ENCODE measurements at places on chromosomes 6 and 20.

- no peak for DNase-seq
These were observed 21.7 kb downstream of the ARMC2 start for GRCh38 chr6:108869876-108870275.

GRCh38 chr20:39049148-39049547, 87.0 kb downstream of the DHX35 start:
- DNase-seq: no peak

- DNase-seq: no peak
These were observed 1.2 kb downstream of the CDC40 start for GRCh38 chr6:110181131-110182030.

DNA sequence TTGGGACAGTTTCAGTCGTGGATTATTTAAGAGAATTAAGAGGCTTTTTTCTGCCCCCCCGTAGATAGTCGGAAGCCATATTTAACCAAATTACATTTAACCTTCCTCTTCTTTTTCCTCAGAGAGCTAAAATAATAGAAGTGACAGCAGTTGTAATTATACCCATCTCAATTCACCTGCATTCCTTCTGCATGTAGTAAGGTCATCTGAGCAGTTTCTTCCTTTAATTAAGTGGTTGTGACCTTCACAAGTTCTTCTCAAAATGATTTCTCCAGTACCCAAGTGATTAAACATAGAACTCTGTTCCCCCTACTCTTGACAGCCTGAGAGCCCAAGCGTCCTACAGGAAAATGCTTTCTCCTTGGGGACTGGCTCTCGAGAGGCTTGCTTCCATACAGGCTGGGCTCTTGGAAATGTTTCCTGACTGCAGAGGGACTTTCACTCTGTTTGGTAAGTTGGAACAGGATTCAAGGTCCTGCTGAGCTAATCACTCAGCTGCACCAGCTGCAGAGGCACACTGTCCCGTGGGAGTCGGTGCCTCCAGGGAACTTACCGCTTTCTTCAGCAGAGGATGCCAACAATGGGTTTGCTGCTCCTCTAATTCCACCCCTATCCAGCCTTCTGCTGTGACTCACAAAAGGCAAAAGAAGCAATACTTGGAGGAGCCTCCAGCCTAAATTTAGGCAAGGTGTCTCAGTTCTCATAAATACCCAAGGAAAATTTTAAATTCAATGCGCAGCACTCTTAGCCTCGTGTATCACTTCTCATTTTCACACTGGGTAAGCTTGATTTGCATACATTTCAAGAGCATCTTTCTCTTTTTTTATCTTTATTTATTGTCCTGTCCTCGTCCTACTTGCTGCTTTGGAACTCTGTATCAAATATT, 414.9 kb downstream of the KIF16B start:
- DNase-seq: no peak

DNA sequence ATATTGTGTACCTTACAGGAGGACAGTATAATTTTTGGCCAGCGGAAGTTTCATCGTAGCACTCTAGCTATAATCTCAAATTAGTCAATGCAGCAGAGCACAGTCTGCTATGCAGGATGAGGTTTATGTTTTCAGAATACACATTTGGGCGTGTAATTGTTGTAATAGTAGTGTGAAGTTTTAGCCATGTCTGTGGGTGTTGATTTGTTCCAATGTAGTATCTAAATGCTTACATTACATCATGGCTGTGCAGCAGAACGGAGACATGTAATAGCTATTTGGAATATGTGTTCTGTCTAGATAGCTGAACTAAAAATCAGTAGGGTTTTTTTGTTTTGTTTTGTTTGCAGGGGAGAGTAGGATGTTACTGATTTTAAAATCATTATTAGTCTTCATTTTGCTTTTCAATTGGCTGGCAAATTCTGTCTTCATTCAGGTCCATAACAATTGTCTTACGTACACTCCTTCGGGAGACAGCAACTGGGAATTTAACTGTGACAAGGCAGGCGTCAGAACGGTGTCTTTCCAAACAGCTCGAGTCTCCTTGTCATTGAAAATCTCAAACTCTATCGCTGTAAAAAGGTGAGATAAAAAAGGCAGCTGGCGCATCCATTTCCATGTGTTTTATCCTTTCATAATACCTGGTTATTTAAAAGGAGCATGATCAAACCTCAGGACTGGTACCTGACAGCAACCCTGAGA, 65.1 kb upstream of the CDH4 start:
- DNase-seq: no peak

DNA sequence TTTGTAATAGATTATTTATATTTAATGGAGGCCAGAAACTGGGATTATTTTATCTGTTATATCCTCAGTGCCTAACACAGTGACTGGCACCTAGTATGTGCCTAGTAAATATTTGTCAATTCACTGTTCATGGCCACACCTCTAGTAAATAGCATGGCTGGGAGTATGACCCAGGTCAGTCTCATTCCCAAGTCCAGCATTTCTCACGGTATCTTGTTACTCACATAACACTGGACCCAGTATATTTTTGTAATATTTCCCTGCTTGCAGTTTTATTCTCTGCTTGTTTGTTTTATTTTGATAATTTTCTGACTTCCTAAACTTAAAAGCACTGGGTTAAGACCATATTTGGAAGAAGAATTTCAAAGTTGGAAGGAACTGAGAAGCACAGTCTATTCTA, 47.7 kb downstream of the CTNNBL1 start:
- no peak for DNase-seq

- DNase-seq: no peak
These were observed 18.2 kb downstream of the AK9 start for GRCh38 chr6:109672839-109673238.

- no peak for DNase-seq
These were observed 19.2 kb downstream of the JAG1 start for GRCh38 chr20:10654630-10655029.

DNA sequence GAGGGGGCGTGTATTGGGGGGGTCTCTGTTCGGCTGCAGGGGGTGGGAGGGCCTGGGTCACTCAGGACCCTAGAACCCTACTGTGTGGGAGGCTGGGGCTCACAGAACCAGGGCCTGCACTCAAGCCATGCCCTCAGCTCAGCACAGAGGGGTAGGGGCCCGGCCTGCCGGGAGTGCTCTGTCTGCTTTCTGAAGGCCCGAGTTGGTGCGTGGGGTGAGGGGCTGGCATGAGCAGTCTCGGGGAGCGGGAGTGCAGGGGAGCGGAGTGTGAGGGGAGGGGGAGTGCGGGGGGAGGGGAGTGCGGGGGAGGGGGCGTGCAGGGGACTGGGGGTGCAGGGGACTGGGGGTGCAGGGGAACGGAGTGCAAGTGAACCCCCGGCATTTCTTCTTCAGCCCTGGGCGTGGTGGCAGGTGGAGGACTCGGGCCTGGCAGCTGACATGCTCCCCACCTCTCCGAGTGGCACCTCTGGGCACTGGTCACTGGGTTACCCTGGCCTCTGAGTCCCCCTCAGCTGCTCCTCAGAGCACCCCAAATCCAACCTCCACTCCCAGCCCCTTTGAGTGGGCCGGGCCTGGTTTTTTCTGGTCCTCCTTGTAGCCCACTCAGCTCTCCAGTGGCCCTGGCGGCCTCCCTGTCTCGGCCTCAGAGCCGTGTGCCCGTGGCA, 1.0 kb downstream of the COL20A1 start:
- DNase-seq: no peak

GRCh38 chr20:47191074-47191673, 165.3 kb downstream of the ZMYND8 start:
- no peak for DNase-seq

GRCh38 chr6:1584996-1585668, 24.6 kb upstream of the FOXC1 start:
- DNase-seq: no peak

- DNase-seq: no peak
These were observed 299.1 kb upstream of the ID4 start for GRCh38 chr6:19538096-19538495.

DNA sequence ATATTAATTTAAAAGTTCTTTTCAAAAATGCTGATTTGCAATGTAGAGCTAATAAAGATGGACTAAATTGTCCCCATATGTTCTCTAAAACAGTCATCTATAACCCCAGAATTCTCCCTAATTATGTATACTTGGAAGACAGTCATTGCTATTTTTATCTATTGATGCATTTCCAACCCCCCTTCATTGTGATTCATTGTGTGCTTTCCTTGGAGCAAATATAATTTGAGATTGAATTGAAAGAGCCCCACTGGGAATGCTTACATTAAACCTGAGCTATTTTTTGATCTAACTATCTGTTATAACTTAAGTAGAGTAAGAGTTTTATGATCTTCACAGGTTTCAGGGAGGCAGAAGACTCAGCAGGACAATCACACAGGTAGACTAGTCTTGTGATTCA, 73.7 kb upstream of the PTCHD4 start:
- DNase-seq: no peak

GRCh38 chr6:104580452-104580851, 279.3 kb downstream of the HACE1 start:
- DNase-seq: no peak

- DNase-seq: no peak
These were observed 36.9 kb upstream of the SLC16A10 start for GRCh38 chr6:111050261-111051023.

DNA sequence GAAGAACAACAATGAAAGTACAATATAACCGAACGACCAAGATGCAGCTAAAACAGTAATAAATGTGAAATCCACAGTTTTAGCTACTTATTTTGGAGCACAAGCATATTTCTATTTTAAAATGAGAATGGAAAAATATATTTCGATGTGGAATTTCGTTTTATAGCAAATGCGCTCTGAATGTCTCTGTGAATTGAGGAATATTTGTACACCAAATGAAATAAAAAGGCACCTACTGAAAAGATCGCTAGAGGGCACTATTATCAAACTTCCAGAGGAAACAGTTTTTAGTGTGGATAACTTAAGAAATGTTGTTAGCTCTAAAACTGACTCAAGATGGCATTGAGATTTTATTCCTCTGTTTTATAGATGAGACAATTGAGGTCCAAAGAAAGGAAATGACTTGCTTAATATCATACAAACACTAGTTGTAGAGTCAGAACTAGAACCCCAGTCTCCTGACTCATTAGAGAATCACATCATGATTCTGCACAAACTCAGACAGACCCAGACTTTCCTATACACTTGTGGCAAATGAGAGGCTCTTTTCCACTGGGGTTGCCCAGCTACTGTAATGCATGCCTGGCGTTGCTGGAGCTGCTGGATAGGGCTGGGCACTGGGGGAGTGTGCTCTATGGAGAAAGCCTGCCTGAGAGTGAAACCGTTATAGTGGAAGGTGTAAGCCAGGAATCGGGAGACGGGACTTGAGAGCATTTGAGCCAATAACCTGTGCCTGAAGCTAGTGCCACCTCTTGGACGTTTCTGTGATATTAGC, 51.9 kb downstream of the GCLC start:
- DNase-seq: no peak

DNA sequence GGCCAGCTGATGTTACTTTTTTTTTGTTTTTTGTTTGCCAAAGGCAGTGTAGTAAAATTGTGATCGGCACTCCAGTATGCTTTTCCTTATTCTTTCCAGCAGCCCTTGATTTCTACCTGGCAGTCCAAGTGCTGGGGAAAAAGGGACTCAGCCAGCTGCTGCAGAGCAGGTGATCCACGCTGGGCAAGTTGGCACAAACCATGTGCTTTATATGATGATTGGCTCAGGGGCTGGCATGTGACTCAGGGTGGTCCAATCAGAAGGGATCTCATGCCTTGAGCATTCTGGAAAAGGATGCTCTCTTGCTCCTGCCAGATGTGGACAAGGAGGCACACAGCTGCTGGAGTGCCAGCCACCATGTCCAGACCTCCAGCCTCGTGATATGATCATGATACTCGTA, 54.5 kb downstream of the SULF2 start:
- DNase-seq: no peak

DNA sequence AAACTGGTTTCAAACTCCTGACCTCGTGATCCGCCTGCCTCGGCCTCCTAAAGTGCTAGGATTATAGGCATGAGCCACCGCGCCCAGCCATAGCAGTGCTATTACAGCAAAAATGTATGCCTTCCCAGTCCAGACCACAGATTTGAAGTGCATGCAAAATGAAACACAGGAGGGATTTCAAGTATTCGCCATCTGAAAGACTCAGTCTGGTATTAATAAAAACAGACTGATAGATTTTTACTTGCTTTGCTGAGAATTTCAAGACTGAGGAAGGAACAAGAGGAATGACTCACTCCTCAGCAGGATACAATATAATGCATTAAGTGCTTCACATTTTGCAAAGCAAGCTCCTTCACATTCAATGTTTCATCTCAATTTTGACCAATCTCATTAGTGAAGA, 134.9 kb downstream of the TMEM200A start:
- no peak for DNase-seq

DNA sequence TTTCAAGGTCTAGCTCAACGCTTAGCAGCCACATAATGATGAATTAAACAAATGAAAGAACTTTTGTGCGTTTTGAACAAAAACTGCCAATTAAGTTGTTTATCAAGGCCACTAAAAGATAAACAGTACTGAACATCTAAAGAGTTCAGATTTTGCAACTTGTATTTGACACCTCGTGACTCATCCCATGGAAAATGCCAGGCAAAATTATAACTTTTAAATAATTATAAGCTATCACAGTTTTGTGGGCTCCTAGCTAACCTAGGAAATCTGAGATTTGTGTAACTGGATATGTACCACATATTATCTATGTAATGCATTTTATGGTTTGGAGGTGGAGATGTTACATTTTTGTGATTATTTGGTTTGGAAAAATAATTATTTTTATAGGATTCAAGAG, 9.6 kb upstream of the BAG2 start:
- DNase-seq: no peak

DNA sequence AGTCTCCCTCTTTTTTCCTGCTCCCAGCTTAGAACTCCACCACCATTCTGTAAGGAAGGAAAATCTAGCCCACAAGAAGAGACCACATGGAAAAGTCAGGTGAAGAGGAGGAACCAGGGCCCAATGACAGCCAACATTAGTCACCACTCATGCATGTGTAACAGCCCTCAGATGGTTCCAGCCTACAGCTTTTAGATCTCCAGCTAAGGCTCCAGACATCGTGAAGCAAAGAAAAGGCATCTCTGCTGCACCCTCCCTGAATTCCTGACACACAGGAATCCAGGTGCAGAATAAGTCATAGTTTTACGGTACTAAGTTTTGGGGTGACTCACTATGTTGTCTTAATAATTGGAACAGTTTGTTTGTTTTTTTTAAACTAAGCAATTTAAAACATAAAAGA, 25.5 kb downstream of the DCDC2 start:
- DNase-seq: no peak

- DNase-seq: no peak
These were observed 22.2 kb downstream of the EIF2S2 start for GRCh38 chr20:34089655-34090345.

- DNase-seq: no peak
These were observed 189.5 kb upstream of the GMDS start for GRCh38 chr6:2434912-2435311.

DNA sequence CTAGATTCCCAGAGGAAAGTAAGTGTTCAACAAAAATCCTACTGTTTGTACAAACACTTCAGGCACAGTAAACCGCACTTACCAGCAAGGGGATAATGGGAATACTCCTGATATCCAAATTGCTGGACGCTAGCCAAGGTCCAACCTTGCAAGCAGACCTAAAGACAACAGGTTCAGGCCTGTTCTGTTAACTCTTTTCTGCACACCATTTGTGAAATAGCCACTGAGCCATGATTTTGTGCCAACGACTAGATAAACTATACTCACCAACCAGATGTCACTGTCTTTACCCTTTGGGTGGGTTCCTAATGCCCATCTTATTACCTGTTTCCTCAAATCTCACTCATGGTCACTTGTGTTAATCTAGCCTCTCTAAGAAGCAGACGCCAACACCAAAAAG, 43.5 kb downstream of the GOPC start:
- DNase-seq: no peak

GRCh38 chr6:155215906-155216305, 47.9 kb upstream of the CLDN20 start:
- DNase-seq: no peak
